ENCODE measurements at places on chromosomes 1 and 21.

DNA sequence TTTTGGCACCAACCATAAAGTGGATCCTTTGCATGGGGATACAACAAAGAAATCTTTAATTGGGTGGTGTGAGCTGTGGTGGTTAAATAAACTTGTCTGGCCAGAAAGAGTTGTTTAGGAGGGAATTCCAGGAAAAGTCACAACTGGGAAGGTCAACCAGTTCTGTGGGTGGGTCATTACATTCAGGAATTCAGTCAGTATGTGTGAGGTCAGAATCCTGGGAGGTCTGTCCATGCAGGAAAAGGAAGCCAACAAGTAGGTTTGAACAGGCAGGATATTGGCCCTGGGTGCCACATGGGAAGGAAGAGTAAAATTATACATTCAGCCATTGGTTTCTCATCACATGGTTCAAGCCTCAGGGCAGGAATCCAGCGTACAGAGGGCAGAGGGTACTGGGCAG lies 162.3 kb upstream of the ADAMTS5 start:
- DNase-seq, result no peak

- DNase-seq, result no peak
Observed at GRCh38 chr1:68585351-68585750, 88.5 kb upstream of the DEPDC1 start.

DNA sequence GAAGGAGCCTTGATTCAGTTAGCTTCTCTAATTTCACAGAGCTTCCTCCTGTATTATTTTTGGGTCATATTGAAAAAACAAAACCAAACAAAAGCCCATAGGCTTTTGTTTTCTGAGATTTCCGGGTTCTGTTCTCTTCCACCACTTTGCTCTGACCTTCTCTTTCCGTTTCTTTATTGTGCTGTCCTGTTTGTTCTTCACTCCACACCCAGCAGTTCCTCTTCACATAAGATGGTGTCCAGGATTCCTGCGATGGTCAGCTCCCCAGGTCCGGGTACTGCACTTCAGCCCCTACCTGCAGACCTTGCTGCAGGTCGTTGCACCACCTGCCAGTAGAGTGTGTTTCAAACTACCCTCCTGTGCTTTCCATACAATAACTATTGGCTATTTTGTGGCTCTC lies 44.6 kb downstream of the GLUL start:
- DNase-seq, result no peak

- DNase-seq, result no peak
Observed at GRCh38 chr1:150798525-150798924, 9.5 kb downstream of the CTSK start.

- peak; percentile 21 for DNase-seq
Observed at GRCh38 chr1:101605878-101606277, 369.1 kb downstream of the S1PR1 start.

DNA sequence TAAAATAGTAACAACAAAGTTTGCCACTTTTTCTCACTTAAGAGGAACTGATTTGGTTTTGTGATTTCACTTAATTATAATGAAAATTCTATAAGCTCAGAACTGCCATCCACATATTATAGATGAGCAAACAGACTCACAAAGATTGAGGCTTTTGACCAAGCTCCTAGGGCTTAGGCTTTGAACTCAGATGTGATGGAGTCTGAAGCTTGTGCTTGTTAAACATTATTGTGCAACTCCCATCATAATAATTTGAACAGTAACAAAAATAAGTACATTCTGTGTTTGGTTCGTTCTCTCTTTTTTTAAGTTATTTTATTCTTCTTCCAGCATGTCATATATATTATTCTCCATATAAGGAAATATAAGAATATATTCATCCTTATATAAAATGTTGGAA lies 403.4 kb downstream of the PTPRC start:
- no peak for DNase-seq

DNA sequence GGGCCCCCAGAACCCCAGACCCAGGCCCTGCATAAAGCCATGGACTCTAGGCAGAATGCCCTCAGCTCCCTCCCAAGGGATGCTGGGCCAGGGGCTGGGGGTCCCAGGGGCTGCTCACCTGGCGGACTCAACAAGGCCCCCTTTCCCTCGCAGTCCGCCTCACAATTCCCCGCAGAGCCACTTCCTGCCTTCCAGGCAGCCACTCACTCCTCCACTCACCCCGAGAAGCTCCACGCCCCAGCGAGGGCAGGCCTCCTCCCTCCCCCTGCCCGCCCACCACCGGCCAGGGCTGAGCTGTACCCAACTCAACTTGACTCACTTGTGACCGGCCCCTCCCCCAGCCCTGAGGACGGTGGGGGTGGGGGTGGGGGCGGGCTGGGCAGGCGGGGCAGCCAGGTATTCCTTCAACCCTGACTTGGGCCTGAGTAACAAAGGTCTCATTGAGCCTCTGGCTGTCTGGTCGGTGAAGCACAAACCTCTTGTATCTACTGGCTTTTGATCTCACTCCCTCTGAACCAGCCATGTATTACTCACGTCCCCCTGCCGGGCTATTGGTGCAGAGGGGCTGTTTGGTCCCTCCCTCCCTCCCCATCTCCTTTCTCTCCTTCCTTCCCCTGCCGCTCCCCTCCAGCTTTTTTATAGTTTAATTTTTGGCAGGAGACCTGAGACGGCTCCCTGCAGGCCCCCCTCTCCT lies 5.9 kb downstream of the BLACAT1 start:
- DNase-seq, result no peak

DNA sequence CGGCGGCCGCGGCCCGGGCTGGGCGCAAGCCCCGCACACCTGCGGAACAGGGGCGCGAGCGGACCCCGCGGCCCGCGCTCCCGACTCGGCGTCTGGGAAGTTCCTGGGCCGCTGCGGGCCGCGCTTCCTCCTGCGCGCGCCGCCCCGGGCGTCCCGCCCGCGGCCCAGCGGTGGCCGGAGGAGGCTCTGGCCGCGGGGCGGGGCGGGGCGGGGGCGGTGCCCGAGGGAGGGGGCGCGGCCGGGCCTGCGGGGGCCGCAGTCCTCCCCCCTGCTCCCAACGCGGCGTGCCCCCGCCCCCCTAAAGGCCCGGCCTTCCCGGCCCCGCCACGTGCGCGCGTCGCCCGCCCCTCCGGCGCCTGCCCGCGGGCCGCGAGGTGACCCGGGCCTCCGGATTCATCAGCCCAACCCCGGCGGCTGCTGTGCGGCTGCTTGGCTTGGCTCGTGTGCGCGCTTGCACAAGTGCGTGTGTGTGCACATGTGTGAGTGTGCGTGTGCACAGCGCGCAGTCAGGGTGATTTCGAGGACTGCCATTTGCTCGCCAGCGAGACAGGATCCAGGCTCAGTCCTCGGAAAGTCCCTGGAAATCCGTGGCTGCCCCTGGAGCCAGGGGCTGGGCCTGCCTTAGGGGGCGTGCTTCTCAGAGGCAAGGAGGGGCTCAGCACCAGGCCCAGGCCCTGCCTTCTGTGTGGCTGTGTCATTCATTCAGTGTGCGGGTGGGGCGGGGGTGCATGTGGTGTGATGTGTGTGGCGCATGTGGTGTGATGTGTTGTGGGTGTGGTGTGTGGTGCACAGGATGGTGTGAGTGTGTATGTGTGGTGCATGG lies at the start of gene C2CD2:
Gene C2CD2, minus strand, starts transcription at position 188 of the 823 bp plus-strand sequence. CDS start 370 bp downstream, outside the sequence.
- DNase-seq, result peak; percentile 86

- DNase-seq, result no peak
Observed at GRCh38 chr1:206903687-206904086, 6.4 kb downstream of the IL24 start.

DNA sequence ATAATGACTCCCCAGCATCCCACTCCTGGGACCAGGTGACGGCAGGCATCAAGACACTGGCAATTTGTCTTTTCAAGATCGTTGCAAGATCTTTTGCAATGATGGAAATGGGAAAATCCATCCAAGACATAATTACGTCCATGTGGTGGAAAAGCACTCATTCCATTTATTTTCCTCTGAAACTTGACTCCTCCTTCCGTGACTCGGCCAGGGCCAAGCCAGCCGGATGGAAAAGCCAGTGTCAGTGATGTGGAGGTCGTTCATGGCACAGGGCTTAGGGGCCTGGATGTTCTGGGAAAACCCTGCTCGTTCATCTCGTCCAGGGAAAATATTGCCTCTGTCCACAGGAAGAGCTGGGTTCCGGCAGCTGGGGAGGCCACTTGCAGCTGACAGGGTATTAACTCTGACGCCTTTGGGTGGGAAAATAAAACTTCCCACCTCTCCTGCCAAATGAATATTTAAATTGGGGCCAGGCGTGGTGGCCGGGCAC lies 46.2 kb downstream of the C1orf198 start:
- DNase-seq, result peak; percentile 59

- DNase-seq, result peak; percentile 22
Observed at GRCh38 chr21:21232320-21232719, 234.1 kb downstream of the NCAM2 start.

DNA sequence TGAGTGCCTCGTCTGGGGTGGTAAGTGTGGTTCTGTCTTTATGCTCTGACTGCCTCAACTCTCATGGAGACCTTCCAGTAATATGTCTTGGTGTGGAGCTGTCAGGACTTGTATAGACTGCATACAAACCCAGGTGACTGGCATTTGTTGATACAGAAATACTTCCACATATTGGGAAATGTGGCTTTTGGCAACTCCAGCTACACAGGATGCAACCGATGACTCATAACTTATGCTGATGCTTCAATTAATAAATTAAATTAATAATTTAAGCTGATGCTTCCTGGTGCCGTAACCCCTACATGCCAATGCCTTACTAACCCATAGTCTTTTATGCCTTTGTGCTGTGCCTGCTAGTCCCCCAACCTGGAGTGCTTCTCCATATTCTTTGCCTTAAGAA lies 72.3 kb upstream of the ARTN start:
- peak; percentile 69 for DNase-seq

- peak; percentile 10 for DNase-seq
Observed at GRCh38 chr1:110647254-110647891, 27.4 kb downstream of the KCNA3 start.

GRCh38 chr21:37365517-37366481 lies 774 bp upstream of the DYRK1A start:
- DNase-seq, result peak; percentile 70

DNA sequence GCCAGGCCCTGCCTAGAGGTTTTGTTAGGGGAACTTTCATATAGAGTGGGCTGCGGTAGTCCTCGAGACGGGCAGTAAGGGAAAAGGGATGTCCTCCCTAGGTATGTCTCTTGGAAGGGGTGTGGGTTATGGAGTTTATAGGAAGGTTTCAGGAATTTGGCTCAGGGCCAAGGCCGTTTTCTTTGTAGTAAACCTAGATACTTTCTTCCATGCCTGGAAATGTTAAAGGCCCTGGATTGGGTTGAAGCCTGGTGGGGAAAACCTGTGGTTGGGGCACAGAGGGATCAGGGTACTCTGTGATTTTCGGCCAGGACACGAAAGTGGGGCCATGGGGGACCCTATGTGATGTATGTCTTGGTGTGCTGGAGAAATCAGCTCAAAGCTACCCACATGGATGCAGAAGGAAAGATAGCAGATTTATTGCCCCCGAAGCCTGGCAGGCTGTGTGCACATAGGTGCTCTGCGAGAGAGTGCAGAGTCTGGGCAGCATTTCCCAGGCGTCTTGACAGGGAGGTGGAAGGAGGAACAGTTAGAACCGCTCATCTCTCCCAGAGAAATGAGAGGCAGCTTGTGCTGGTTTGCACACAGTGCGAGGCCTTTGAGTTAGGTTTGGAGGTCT lies 1.7 kb downstream of the SNAP47 start:
- DNase-seq, result no peak

DNA sequence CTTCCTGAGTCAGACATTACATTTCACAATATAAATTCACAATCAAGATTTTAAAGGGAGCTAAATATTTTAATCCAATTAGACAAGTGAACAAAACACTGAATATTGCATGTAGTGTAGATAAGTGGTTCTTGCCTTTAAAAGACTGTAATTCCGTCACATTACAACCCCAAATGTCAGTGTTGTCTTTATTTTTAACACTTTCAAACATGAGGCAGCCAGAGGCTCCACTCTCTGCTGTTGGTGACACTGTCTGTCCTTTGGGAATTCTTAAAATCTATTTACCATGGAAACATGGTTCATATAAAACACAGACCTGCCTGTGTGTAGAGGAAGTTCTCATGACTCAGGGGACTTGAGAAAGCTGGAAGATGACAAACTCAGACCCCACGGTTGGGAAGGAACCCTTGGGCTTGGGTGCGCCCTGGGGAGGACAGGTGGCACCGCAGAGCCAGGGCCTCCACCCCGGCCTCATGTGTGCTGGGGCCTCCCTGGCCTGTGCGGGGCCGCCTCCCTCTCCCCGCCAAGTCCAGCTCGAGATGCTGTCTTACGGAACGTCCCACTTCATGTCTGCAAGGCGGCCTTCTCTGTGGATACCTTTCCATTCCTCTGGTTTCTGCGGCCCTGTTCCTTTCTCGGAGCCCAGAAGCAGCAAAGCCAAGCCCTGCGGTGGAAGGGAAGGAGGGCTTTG lies 239.0 kb downstream of the SDCCAG8 start:
- no peak for DNase-seq

DNA sequence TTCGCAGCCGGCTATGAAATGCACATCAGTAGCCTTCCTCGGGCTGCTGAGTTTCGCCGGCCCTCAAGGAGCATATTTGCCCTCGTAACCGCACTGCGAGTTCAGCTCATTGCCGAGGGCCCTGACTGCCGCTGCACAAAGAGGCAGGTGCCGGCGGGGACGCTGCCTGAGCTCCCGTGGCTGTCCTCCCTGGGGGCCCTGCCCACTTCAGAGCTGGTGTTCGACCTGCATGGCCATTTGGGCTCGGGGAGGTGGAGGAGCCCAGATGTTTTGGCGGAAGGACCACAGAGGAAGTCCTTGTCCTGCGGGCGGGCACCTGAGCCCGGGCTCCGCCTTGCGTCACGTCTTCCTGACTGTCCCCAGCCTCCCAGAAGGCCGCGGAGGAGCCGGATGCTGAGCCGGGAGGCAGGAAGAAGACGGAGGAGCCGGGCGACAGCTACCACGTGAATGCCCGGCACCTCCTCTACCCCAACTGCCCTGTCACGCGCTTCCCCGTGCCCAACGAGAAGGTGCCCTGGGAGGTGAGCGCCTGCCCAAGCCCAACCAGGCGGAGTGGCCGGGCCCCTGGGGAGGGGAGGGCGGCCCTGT lies 29.9 kb upstream of the LRRC3 start:
- no peak for DNase-seq

- no peak for DNase-seq
Observed at GRCh38 chr1:109762039-109762585, 1.6 kb downstream of the EPS8L3 start.

- DNase-seq, result no peak
Observed at GRCh38 chr1:2214541-2215241, 13.4 kb upstream of the SKI start.

DNA sequence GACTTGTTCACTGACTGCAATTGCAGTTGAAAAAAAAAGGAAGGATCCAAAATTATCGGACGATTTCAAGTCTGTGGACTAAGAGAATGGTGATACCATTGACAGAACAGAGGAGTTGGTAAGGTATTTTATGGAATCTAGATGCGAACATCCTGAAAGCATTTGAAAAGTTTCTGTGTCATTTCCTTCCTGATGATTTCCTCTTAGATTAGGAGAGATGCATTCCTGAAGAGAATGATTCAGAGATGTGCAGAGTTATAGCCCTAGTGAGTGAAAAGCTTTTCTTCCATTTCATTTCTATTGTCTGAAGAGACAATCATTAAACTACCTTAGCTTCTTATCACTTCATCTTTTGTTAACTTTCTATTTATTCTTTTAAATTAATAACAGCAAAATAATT lies 200.0 kb downstream of the KCNK2 start:
- DNase-seq, result peak; percentile 39

- DNase-seq, result peak; percentile 92
Observed at GRCh38 chr1:15949453-15950245, 26.3 kb downstream of the ZBTB17 start.
